GM04503 (cell line): ENCODE measurements at places on chromosomes 7 and 10.

DNA sequence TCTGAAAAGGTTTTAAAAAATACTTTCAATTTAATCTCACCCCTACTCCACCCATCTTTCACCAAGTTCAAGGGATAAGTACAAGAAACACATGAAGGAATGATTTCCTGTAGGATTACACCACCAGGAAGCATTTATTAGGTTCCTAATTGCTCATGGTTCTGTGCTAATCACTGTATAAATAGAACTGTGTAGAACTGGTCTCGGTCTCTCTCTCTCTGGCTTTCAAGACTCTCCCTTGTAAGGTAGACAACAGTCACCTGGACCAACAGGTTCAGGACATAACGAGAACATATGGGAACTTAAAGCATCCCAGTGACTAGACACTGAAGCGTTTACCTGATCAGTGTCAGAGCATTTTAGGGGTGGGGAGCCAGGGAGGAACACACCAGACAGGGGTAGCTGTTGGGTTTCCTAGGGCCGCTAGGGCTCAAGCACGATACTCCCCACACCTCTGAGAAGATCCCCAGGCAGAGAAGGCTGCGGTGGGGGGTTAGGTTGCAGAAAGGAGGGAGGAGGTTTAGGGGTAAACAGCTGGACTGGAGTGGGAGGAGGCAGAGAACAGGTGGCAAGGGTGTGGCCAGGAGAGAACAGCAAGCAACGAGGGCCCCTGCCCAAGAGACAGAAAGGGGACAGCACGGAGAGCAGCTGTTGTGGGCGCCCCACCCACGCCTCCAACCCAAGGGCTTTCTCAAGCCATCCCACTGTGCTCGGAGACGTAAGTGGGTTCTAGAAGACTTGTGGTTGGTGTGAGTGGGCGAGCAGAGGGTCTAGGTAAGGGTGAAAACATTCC is 52.5 kb upstream of the USP6NL start:
- no peak for DNase-seq

GRCh38 chr7:51949726-51950644 is 633.4 kb upstream of the COBL start:
- DNase-seq: no peak

DNA sequence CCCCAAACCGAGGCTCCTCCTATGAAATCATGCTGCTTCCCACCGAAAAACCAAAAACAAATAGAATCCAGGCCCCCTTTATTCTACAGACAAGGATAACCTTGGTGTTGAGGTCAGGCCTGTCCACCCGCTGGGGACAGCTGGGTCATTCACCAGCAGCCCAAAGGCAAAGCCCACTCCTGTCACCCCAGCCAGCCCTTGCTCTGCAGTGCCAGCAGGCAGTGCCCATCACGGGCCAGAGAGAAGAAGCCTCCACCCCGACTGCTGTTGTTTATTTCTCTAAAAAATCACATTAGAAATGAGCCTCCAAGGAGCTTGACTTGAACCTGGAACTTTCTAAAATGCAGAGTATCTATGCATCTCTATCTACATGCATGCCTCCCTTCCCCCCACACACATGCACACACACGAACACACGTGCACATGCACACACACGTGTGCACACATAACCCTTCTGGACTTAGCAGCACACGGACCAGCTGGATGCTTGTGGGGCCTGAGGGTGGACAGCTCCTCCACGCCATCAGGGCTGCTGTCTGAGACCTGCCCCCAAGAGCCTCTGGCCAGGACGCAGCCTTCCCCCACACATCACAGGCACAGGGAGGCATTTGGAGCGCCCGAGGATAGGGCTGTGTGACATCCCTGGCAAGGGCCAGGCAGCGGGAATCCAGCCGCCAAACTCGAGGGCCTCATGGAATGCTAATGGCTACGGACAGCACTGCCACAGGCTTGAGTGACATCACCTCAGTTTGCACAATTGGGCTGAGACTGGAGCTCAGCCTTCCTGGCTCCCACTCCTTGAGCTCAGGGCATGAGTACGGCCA is 22.8 kb downstream of the PRKAG2 start:
- DNase-seq: no peak

DNA sequence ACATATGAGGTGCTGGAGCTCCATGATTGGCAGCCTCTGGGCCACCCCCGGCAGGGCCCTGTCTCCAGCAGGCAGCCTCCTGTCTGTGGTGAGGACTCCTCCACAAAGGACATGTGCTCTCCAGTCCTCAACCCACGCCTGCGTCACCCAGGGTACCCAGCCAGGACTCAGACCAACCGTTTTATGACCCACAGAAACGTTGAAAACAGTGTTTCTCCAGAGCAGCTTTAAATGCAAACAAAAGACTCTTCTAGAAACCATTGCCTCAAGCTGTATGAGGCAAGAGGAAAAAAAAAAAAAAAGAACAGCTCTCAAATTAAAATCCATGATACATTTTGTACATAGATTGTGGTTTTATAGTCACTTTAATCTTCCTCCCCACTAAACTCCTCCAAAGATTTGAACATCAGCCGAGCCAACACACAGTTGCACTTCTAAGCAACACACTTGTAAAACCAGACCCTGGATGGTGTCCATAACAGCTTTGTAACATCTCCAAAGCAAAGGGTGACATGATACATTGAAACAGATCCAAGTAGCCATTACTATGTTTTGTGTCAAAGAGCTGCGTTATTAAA is 175.0 kb upstream of the LYZL2 start:
- DNase-seq: no peak

DNA sequence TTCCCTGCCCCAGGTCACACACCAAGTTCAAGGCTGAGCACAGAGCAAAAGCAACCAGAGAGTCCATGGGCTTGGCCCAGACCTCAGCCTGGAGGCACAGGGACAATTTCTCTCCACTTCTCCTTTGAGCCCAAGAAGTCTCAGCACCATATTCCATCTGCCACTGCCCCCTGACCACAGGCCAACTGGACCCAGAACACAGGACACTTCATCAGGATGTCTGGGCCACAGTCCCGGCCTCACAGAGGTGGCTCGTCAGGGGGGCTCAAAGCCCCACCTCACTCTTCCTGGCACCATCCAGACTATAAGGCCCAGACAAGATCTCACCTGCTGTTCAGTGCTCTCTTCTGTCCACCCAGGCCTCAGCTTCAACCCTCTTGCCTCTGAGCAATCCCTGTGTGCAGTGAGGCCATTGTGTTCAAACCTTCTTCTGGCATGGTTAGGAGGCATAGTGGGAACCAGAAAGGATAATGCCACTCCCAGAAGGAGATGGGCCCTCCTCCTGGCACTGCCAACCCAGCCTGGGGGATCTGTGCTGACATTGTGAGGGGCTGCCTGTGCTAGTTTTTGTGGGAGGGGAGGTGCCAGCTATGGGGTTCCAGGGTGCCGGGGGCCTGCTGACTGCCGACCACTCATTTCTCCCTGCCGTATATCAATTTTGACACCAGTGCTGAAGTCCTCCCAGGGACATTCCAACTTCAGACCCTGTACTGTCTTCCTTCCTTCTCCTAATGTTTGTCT is 49.7 kb upstream of the ANTXRL start:
- DNase-seq: no peak

GRCh38 chr10:73758704-73759511 is 14.7 kb downstream of the SEC24C start:
- DNase-seq: no peak

- DNase-seq: no peak
Observed at GRCh38 chr7:36810489-36810888, 86.2 kb upstream of the AOAH start.

DNA sequence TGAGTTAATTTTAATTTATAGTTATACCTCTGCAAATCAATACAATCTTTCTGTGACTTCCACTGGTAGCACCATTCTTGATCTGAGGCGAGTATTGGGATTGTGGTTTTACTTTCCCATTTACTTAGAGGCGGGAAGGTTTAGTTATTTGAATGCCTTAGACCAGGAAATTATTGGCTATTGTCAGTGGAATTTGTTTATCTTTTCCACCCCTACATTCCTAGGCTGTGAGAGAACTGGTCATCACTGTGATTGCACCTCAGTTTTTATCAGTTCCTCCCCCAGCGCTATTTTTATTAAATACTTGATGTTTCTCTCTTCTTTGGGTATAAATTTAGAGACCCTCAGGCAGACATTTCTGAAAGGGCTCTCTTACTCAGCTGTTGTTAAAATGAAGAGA is 29.9 kb downstream of the CDK14 start:
- no peak for DNase-seq

GRCh38 chr7:128408709-128409595 is 830 bp downstream of the IMPDH1 start:
- no peak for DNase-seq

GRCh38 chr7:85221796-85222195 is 34.9 kb upstream of the SEMA3D start:
- no peak for DNase-seq

DNA sequence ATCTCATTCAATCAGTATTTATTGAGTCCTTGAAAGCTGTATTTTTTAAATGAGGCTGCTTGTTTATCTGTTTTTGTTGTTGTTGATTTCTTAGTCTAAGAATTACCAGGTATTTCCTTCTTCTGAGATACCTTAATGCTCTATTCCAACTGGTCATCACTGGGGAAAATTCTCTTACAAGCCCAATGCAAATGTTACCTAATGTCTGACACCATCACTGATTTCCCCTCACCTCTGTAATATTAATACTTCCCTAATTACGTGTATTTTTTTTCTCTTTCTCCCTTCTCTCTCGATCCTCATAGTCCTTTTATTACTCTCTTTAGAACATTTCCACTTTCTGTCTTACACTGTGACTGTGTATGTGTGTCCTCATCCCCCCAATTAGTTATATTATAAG is 13.9 kb downstream of the HDAC9 start:
- no peak for DNase-seq

- no peak for DNase-seq
Observed at GRCh38 chr7:86644282-86645224, 844 bp downstream of the GRM3 start.
